ENCODE measurements at places on chromosomes 16 and 17.

GRCh38 chr17:51032850-51033249 lies 87.8 kb downstream of the SPAG9 start:
- no peak for DNase-seq

GRCh38 chr17:18031955-18032354 lies 7.0 kb downstream of the ATPAF2 start:
- no peak for DNase-seq

DNA sequence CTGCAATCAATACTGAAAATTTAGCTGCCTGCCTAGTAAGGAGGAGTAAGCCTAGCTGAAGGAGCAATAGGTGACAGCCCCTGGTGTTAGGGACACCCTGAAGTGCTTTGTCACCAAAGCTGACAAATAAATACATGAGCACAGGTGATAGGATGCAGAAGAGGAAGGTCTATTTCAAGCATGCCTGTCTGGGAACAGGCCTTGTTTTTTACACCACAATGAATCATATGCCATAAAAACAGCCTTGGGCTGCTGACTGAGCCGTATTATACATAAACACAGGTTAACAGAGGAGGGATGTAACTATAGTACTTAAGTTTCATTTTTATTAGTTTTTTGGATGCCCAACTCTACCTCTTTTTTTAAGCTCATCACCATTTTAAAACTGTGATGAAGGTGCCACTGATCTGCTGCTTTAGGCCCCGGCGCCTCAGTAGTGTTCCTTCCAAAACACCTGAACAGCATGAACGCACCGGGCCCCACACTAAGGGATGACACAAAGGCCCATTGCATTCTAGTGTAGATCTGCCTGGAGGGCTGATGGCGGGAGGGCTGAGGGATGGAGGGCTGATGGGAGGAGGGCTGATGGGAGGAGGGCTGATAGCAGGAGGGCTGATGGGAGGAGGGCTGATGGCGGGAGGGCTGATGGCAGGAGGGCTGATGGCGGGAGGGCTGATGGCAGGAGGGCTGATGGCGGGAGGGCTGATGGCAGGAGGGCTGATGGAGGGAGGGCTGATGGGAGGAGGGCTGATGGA lies 150.3 kb downstream of the AATF start:
- no peak for DNase-seq

GRCh38 chr16:24939738-24940137 lies 75.4 kb downstream of the ARHGAP17 start:
- DNase-seq: no peak

- DNase-seq: no peak
These were observed 82.8 kb downstream of the SNX29 start for GRCh38 chr16:12059216-12059769.

GRCh38 chr17:50887705-50888245 lies 21.6 kb upstream of the TOB1 start:
- DNase-seq: no peak

DNA sequence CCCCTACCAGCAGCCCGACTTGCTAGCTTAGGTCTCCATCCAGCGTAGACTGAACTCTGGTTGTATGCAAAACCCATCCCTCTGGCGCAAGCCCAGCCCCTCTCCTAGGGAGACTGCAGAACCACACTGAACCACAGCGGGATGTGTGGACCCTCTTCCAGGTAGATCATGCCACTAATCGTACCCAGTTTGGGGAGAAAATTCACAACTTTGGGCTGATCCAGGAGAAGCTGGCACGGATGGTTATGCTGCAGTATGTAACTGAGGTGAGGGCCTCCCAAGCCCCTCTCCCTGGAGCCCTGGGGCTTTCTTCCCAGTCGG lies 3.2 kb downstream of the ACADVL start:
- no peak for DNase-seq

DNA sequence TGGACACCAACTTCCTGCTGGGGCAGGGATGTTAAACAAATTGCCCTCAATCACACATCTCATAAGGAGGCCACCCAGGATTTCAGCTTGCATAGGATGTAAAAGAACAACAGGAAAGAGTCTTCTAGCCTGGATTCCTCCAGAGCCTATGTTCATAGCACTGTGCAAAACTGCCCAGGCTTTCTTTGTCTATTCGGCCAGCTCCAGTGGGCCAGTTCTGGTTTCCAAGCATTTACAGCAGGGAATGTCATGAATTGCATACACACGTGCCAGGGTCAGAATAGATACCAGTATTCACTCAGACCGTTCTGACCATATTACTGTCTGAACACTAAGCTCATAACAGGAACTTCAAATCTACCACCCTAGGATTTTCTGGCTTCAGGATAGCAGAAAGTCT lies 273.2 kb downstream of the CDH8 start:
- no peak for DNase-seq

DNA sequence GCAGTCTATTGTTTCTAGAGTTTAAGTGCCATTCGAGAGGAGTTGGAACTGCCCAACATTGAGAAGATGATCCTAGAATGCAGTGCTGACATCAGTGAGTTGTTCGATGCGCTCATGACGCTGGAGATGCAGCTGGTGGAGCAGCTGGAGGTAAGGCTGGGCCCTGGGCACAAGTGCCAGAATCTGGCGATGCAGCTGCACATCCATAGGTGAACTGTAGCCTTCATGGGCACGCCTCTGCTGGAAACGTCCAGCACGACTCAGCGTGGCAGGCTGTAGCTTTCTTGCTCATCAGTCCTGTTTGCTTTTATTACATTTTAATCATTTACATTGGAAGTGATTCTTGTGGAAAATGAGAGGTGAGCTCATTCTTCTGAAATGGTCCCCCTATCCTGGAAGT lies 31.7 kb downstream of the DRC3 start:
- no peak for DNase-seq

DNA sequence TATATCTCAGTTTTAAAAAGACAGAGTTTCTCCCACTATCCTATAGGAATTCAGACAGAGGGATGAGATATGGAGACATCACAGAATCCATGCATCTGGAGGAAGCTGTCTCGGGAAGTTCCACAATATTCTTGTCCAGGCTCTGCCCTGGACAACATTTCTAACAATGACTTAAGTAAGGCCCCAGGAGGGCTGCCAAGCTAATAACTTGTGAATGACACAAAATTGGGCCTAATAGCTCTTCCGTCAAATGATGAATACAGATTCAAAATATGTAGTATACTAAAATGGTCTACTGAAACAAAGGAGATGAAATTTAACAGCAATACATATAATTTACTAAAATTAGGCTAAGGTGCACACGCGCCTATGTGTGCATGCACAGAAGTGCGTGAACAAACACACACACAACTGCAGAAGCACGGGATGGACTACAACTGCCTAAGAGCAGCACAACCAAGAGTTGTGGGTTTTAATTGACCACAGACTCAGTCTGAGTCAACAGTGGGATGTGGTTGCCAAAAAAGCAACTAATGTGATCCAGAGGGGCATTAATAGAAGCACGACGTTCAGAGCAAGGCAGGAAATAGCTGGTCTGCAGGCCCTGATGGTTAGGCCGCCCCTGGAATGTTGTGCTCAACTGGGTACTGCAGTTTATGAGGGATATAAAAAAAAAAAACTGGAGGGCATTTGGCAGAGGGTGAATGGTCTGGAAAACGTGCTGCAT lies 26.3 kb upstream of the HS3ST2 start:
- DNase-seq: no peak

DNA sequence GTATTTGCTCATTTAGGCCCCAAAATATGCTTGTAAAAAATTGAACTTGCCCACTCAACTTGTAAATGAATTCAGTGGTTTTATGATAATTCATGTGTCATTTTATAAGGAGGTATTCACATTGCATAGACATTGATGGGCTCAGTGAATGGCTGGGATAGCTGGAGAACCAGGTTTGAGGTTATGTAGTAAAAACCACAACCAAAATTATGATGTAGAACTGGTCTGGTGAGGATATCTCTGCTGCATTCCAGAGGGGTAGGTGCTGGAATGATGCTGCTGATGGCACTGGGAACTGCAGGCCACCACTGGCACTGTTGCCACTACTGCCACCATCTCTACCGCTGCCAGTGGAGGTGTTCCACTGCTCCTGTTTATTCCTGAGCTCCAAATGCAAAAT lies 21.5 kb upstream of the RABEP1 start:
- DNase-seq: no peak

DNA sequence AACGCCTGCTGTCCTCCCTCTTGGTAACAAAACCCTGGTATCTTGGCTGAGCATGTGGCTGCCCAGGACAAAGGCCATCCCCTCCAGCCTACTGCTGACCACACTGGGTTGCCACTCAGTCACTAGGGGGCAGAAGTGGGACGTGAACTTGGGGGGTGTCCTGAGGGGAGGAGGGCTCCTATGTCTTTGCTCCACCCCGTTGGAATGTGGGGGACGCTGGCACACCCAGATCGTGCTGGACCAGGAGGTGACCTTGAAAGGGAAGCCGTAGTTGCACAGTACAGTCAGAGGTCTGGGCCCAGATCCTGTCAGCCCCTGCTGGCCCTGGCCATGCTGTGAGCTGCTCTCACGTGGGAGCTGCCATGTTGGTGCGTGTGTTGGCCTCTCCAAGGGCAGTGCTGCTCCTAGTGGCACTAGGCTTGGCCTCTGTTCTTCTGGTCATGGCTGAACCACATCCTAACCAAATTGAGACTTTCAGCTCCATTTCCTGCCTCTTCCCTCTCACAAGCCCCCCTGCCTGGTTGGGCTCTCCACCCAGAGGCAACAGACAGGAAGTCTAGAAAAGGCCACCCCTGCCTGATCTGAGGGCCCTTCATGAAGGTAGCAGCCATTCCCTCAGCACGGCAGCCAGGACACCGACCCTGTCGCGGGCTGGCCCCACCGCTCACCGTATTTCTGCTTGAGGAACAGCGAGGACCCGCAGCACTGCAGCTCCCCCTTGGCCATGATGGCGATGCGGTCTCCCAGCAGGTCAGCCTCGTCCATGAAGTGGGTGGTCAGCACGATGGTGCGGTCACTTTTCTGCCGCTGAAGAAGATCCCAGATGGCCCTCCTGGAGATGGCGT lies 29.0 kb upstream of the RNPS1 start:
- DNase-seq: no peak

GRCh38 chr16:58012481-58012880 lies 11.3 kb downstream of the USB1 start:
- DNase-seq: no peak

DNA sequence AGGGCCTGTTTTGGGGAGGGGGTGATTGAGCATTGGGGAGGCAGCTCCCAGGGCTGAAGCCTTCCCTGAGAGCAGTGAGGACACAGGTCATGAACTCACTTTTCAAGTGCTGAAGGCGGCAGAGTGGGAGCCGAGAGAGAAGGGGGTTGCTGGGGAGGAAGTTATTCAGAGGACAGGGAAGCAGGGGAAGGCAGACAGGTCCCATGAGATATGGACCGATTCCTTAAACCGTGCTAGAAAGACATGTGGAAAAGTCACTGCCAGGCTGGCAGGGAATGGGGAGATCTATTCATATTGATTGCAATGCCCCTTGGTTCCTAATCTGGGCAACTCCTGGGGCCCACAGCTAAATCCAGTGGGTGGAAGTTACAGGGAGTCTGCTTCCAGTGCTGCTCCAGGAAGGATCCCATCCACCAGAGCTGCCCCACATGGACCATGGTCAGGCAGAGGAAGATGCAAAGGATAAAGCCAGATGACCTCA lies 1.1 kb downstream of the CCL4 start:
- DNase-seq: no peak

- DNase-seq: no peak
These were observed 8.3 kb upstream of the RASD1 start for GRCh38 chr17:17504341-17505140.

DNA sequence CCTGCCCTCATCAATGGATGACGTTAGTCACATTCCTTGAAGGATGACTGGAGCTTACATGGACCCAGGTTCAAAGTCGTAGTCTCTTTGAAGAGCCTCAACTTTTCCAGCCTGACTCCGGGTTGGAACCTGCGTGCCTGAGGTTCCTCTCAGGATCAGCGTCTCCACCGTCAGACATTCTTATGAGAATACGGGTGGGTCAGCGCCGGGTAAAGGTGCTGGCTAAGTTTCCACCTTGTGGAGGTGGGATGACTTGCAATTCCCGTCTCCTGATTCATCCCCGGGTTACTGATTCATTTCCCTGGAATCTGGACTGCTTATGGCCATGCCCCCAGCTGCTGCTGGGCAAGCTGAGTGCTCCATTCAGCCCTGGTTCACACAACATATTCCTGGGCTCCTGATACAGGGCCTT lies 38.9 kb upstream of the CMIP start:
- DNase-seq: no peak

GRCh38 chr17:67378454-67379250 lies 1.6 kb downstream of the PITPNC1 start:
- DNase-seq: peak; percentile 79

- DNase-seq: no peak
These were observed 19.2 kb upstream of the SMIM5 start for GRCh38 chr17:75614006-75614405.

GRCh38 chr16:30874244-30874820 lies 19.5 kb downstream of the BCL7C start:
- DNase-seq: no peak

GRCh38 chr16:1014771-1015495 lies 33.4 kb downstream of the SOX8 start:
- DNase-seq: no peak

DNA sequence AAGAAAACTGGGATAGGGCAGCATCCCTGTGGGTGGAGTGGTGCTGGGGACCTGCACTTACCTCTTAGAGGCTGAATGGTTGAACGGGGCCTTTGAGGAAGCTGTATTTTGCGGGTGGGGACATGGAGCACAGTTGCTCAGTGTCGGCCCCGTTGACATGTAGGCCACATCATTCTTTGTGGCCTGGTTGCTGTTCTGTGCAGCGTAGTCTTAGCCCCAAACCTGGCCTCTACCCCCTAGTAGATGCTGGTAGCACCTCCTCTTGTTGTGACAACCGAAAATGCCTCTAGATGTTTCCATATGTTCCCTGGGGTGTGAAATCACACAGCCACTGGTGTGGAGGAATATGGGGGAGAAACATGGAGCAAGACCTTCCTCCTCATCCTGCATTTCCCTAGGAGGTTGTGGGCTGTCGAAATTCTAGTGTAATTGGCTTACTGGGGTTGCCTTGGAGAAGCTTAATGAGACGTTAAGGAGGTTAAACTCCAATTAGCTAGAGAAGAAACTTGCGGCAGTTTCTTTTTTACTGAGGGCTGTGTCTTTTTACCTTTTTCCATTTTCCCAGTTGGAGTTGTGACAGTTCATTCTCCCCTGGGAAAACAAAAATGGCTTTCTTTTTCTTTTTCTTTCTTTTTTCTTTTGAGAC lies 9.4 kb downstream of the ABCC1 start:
- peak; percentile 67 for DNase-seq
